T-helper 9 cell (primary cell): ENCODE measurements at places on chromosomes 3 and 15.

DNA sequence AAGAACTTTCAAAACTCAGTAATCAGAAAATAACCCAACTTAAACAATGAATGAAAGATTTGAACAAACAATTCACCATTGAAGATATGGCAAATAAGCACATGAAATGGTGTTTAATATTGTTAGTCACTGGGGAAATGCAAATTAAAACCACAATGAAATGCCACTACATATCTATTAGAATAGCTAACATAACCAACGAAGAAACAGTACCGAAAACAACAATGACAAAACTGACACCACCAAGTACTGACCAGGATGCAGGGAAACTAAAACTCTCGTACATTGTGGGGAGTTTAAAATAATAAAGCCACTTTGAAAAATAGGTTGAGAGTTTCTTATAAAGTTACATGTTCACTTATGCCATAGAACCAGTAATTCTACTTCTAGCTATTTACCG lies 69.1 kb downstream of the KBTBD8 start:
- no peak for DNase-seq

- no peak for DNase-seq
Observed at GRCh38 chr3:66037330-66037985, 1.3 kb downstream of the MAGI1 start.

- DNase-seq: peak; percentile 21
Observed at GRCh38 chr3:44712455-44713075, at the start of gene ZNF502. Gene ZNF502, plus strand, starts transcription at chr3:44712660. Its CDS starts 7,602 bp downstream, at chr3:44720262.

GRCh38 chr3:108297647-108298046 lies 1.3 kb downstream of the HHLA2 start:
- DNase-seq: no peak

DNA sequence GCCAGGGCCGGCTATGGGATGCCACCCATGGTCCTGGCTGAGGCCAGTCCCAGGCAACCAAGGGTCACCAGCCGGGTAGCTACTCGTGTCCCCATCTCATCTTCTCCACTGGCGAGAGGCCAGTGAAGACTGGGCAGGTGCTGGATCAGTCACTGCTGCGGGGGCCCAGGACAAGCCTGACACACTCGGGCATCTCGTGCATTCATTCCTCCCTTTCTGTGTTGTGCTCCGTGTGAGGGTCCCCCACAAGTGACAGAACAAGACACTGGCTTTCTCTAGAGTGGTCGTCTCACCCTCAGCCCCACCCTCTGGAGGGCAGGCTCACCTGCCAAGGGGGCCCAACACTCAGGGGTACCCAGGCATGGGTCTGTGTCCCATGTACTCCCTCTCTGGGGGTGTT lies 48.4 kb downstream of the ROPN1B start:
- DNase-seq: no peak

DNA sequence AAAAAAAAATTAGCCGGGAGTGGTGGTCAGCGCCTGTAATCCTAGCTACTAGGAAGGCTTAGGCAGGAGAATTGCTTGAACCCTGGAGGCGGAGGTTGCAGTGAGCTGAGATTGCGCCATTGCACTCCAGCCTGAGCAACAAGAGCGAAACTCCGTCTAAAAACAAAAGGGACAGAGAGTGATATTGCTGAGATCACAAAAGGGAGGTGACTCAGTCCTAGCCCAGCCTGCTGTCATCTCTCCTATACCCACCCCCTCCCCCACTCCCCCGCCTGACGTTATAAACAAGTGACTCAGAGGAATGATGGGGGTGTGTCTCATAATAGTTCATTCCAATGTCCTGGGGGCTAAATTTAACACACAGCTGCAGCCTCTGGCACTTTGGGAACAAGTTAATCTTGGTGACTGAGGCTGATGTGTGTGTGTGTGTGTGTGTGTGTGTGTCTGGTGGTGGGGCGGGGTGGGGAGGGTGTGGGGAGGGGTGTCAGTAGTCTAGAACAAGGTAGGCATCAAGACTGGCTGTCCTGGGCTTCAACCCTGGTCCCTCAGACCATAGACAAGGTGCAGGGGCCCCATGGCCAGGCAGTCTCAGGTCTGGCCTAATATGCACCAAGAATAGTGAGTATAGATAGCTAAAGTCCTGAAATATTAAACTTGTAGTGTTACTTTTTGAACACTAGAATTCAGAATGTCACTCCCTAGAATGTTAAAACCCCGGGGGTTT lies 1.3 kb upstream of the KLHL40 start:
- no peak for DNase-seq

GRCh38 chr3:47416041-47416440 lies 35.2 kb downstream of the PTPN23 start:
- DNase-seq: no peak

GRCh38 chr15:69743091-69743490 lies 290.5 kb downstream of the RPLP1 start:
- no peak for DNase-seq

GRCh38 chr3:65473736-65474135 lies 565.0 kb downstream of the MAGI1 start:
- no peak for DNase-seq

- DNase-seq: peak; percentile 50
Observed at GRCh38 chr3:13866041-13866965, 13.6 kb downstream of the WNT7A start.

GRCh38 chr3:123379041-123379830 lies 69.7 kb downstream of the ADCY5 start:
- DNase-seq: no peak

DNA sequence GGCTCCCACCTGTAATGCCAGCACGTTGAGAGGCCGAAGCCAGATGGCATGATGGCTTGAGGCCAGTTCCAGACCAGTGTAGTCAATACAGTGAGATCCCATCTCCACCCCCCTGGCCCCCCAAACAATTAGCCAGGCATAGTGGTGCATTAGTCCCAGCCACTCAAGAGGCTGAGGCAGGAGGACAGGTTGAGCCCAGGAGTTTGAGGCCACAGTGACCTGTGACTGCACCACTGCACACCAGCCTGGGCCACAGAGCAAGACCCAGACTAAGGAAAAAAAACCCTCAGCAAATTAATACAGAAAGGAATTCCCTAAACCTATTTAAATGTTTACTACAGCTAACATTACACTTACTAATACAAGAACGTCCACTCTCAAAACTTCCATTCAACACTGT lies 424.6 kb downstream of the SHQ1 start:
- no peak for DNase-seq

- DNase-seq: no peak
Observed at GRCh38 chr3:39148435-39149058, 4.8 kb downstream of the CSRNP1 start.

DNA sequence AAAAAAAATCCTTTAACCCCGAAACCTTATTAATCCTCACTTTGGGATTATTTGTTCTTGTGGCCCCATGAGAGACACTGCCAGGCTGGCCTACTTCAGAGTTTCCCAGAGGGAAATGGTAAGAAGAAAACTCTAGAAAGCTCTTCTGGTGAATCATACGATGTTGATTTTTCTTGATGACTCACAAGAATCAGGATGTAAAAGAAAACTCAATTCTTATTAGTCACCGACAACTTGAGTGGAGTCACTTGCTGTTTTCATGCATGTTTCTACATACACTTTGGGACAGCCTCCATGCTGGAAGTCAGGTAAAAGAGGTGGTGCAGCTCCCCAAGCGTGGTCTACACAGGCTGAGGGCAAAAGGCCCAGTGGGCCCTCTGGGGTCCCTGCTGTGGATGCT lies 42.8 kb downstream of the MYO5C start:
- DNase-seq: no peak

- DNase-seq: no peak
Observed at GRCh38 chr3:169268286-169268776, 395.2 kb downstream of the MECOM start.

DNA sequence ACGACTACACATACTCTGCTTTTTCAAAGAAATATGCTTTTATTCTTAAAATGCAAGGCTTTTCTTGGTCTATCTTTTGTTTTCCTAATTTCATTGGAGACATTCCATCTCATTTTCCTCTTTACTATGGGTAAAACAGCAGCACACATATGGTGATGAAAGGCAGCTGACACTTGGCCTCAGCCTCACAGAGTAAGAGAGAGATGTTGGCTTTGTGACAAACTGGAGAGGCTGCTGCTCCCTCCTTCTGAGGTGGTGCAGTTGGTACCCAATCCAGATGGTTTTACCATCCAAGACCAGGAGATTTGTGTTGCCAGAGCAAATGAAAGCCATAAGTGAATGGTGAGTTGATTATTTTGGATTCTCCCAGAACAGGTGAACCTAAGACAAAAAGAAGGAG lies 13.2 kb upstream of the SLC2A2 start:
- no peak for DNase-seq

GRCh38 chr15:101310508-101310907 lies 15.5 kb upstream of the SNRPA1 start:
- DNase-seq: no peak

GRCh38 chr3:48576647-48577046 lies 13.1 kb upstream of the UCN2 start:
- DNase-seq: no peak

DNA sequence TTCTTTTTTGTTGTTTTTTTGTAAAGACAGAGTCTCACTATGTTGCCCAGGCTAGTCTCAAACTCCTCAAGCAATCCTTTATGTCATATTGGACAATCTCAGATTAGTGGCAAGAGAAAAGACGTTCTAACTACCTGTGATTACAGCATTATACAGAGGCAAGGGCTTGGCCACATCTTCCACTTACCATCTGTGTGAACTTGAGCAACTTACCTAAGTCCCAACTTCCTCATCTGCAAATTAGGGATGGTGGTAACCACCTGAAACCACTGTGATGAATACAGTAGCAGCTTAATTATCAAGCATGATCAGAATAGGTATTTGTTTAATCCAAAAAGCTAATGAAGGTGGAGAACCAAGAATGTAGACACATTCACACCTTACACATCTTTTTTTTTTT lies 16.1 kb downstream of the LRRC2 start:
- no peak for DNase-seq

GRCh38 chr15:76114561-76114960 lies 54.8 kb downstream of the TMEM266 start:
- DNase-seq: no peak

DNA sequence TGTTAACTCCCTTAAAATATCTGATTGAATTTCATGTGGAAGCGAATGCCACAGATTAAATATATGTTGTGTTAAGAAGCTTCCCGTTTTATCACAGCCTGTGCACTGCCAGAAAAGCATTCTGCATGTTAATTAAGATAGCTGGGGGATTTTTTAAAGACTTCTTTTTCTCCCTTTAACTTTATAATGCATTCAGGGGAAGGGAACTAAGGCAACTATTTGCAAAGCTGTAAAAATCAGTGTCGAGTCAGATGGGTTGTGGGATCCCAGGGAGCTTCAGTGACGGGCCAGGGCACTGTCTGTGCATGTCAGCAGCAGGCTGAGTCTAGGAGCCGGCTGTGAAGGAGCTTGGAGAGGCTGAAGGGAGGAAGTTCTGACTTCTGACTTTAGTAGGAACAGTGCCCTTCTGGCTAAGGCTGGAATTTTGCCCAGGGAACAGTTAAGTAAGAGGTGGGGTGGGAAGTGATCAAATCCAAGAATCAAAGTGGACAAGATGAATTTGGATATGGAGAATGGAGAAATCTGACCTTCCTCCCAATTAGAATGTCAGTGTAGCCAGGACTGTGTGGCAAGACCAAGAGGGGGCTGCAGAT lies 77.7 kb downstream of the ABHD5 start:
- DNase-seq: no peak

DNA sequence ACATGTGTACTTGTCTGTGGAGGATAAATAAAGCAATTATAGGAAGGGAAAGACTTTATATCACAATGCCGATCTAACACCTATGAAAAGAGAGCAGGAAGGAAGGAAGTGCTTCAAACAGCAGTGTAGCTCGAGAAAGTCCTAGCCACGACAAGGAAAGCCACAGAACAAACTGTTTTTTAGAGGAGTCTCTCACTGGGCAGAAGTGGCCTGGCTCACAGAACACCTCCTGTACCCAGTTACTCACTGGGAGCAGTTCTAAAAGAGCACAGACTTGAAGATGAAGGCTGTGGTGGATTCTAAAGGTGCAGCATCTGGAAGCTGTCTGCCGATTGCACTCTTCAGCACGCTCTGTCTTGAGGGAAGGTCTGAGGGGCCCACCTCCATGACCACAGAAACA lies 248.8 kb upstream of the ATP11B start:
- no peak for DNase-seq

DNA sequence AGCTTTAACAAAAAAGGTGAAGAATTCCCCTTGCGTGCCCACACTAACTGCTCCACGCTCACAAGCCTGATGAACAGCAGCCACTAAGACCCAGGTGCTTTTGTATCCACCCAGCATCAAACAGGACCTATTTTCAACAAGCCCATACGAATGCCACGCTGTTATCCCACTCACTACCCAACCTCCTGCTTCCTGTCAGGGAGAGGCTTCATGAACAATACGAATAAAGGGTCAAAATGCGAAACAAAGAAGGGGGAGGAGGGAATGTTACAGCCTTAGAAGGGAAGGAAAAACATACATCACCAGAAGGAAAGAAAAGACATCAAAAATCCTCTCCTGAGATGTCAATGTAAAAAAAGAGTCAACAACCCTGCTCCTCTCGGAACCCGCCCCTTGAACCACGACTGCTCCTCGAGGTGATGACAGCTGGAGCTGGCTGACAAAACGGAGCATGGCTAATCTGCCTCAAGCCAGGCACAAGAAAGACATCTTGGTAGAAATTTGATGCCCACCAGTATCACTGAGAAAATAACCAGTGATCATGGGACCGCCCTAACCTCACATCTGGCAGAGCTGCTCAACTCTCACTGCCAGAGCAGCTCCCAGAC lies 9.7 kb downstream of the ERC2 start:
- no peak for DNase-seq

- no peak for DNase-seq
Observed at GRCh38 chr3:192010490-192010889, 549.5 kb downstream of the PYDC2 start.

DNA sequence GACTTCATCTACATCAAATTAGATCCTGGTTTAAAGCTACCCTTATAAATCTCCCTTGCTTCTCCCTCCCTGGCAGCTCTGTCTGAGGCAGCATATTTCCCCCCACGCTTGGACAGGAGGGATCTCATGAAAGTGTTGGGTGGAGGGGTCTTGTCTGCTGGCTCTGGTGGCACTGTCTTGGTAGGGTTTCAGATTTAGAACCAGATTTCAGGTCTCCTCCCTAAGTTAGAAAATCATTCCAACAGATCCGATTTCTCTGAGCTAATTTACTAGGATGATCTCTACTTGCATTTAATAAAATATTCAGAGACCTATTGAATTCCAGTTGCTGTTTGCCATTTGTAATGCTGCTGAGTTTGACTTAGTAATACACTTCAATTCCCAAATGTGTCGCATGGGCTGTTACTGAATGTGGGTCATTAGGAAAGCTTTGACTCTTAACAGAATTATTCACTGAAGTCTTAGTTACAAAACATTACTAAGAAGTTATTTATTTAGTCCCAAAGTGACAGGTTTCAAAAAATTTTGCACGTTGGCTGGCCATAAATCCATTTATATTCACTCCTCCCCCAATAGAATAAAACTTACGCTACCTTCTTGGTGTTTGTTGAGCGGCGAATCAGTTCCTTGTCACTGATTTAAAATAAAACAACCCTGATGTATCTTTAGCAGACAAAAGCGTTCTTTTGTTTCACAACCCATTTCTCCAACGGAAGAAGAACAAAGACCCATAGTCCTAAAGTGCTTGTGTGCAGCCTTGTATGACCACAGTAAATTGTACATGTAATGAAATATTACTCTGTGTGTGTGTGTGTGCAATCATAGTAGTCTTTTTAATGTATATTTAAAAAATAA lies 84.5 kb downstream of the TRAK1 start:
- DNase-seq: no peak
